Omental fat pad (tissue), 4 donors: ENCODE measurements at places on chromosomes 2 and 18. TPM values are rescaled to one million over a fixed set of nuclear protein-coding genes. Genes with fewer than 3 reads are reported as not detected.

Gene TACR1
- 0.37 TPM for total RNA-seq

Gene CACNB4
- total RNA-seq = 3.3 TPM

Gene DYSF
- total RNA-seq = 70.5 TPM

Gene RMC1
- 30.6 TPM for total RNA-seq
